ENCODE measurements at places on chromosomes 16 and 17.

GRCh38 chr17:5862395-5862794 is 207.8 kb upstream of the WSCD1 start:
- no peak overlapping the region for H3K27ac ChIP-seq
- no peaks in the 10 kb centered on the region for H3K4me1 ChIP-seq
- H3K27me3 ChIP-seq = peaks cover 27% of the 10 kb centered on the region
- DNase-seq = no peak

DNA sequence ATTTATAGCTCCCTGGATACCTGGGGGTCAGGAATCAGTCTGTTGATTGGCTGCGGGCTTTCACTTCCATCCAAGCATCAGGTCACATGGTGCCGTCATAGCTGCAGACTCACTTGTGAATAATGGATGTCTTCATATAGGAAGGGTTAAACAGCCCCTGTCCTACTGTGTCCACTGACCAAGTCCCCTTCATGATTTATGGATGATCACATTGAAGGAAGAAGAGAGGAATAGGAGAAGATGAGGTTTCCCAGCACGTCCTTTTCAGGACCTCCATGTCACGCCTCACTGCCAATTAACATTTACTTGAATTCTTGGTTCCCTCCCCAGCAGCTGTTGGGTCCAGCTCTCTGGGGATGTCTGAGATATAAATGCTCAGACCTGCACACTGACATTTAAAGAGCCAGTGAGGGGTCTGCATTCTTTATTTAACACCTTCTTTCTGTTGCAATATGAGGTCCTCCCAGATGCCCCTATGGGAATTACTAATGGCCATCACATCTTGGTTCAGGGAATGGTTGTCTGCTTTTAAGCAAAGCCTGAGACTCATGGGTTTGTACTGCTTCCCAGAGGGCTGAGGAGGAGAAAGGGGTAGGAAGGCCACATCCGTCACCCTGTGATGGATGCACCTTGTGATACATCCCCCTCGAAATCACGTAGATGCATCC is 230.6 kb upstream of the HSBP1 start:
- H3K4me1 ChIP-seq = no peaks in the 10 kb centered on the region
- DNase-seq = no peak
- H3K4me3 ChIP-seq = no peak overlapping the region
- H3K27ac ChIP-seq = no peak overlapping the region
- no peaks in the 10 kb centered on the region for H3K27me3 ChIP-seq

- no peaks in the 10 kb centered on the region for H3K36me3 ChIP-seq
- no peak overlapping the region for H3K4me3 ChIP-seq
- H3K4me1 ChIP-seq = peaks cover 56% of the 10 kb centered on the region
- H3K27me3 ChIP-seq = no peaks in the 10 kb centered on the region
- no peak for DNase-seq
These were observed 153.8 kb downstream of the MSI2 start for GRCh38 chr17:57410169-57410568.

- H3K27me3 ChIP-seq = peaks cover 42% of the 10 kb centered on the region
- no peaks in the 10 kb centered on the region for H3K36me3 ChIP-seq
- peaks cover 4% of the 10 kb centered on the region for H3K4me1 ChIP-seq
- H3K4me3 ChIP-seq = no peak overlapping the region
- no peak overlapping the region for H3K27ac ChIP-seq
These were observed 4.6 kb downstream of the MMP28 start for GRCh38 chr17:35790841-35791240.

DNA sequence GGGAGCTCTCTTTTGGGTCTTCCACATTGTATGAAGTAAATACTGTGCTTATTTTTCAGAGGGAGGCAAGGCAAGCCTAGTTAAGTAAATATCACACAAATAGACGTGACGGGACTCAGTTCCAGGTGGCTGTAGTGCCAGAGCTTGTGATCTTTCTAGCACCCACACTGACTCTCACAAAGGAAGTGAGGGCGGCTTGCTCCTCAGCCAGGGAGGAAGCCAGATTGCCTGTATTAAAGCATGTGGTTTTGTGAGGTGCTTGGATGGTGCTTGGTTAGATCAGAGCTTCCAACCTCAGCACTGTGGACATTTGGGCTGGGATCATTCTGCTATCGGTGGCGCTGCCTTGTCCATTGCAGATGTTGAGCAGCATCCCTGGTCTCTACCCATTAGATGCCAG is 80.1 kb downstream of the VAT1L start:
- H3K4me3 ChIP-seq = no peak overlapping the region
- no peak overlapping the region for H3K27ac ChIP-seq
- peaks cover 24% of the 10 kb centered on the region for H3K27me3 ChIP-seq
- no peak for DNase-seq

DNA sequence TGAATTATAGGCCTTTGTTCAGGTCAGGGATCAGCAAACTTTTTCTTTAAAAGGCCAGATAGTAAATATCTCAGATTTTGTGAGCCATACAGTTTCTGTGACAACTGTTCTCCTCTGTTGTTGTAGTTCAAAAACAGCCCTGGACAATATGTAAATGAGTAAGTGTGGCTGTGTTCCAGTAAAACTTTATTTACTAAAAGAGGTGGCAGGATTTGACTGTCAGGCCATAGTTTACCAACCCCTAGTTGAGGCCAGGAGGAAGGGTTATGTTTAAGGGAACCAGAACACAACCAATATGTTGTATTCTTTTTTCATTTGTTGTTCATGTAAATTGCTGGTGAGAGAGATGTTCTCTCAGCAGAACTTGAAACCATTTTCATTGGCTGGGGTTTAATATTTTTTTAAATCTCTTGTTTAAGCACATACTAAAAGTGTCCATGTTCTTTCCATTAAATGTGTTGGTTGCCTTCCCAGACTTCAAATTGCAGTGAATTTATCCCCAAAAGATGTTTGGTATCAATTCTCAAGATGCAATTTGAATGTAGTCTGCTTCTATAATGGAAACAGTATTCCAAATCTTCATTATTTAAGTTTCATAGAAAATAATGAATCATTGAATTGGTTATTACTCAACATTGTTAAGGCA is 260.3 kb downstream of the FTO start:
- no peak for DNase-seq

- H3K4me1 ChIP-seq = peaks cover 23% of the 10 kb centered on the region
- H3K4me3 ChIP-seq = no peak overlapping the region
- no peaks in the 10 kb centered on the region for H3K27me3 ChIP-seq
- no peak for DNase-seq
These were observed 24.1 kb downstream of the CLEC16A start for GRCh38 chr16:10968498-10968897.

DNA sequence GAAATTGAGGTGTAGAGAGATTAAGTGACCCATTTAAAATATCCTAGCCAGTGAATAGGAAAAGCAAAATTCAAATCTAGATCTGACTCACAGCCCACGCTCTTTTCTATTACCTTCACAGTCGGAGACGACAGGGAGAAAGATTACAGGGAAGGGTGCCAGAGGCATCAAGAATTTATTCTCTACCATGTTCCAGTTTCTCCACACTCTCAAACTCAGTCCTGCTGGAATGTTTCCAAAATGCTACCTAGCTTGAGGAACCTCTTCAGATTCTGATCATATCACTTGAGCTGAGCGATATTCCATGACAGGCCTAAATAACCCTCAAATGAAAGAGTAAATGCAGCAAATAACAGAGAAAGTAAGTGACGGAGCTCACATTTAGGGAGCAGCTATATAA is 5.4 kb upstream of the PSMD7 start:
- no peak for DNase-seq
- H3K4me1 ChIP-seq = peaks cover 8% of the 10 kb centered on the region
- H3K27me3 ChIP-seq = no peaks in the 10 kb centered on the region
- H3K4me3 ChIP-seq = no peak overlapping the region

- no peak overlapping the region for H3K4me3 ChIP-seq
- H3K27me3 ChIP-seq = no peaks in the 10 kb centered on the region
- H3K27ac ChIP-seq = no peak overlapping the region
- DNase-seq = no peak
- peaks cover 10% of the 10 kb centered on the region for H3K36me3 ChIP-seq
These were observed 6.9 kb downstream of the FBXO31 start for GRCh38 chr16:87376660-87377059.
